ENCODE measurements at places on chromosomes 16 and 17.
A peak's percentile ranks its signal among the peaks of the same experiment; 100 is the strongest.

- no peak for DNase-seq
Observed at GRCh38 chr16:51383909-51384308, 232.8 kb upstream of the SALL1 start.

- DNase-seq = no peak
Observed at GRCh38 chr17:75830164-75831031, 13.8 kb downstream of the UNC13D start.

GRCh38 chr16:2835638-2836493, 5.8 kb downstream of the ZG16B start:
- DNase-seq = peak; percentile 96

DNA sequence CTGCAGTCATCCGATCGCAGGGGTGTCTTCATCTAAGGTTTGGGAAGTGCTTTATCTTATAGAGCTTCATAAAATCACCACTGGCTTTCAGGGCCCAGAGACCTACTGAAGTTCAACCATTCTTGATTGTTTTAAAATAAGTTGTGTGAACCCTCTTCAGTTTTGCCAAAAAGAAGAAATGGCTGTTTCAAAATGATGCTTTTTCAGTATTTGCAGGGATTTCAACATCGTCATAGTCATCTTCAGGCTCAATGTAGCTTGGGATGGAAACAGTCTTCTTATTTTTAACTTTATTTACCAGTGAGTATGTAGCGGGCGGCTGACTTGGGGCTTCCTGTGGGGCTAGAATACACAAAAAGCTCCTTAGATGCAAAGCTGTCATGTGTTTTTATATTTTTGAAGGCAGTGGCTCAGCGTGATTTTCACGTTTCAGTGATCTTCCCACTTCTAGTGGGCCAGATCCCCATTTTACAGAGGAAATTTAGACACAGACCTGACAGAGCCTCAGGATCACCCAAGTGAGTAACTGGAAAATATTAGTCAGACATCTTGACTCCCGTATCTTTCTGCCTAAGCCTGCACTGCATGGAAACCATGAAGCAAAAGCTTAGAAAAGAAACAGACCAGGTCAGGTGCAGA, 19.1 kb upstream of the ZNF594 start:
- DNase-seq = no peak

GRCh38 chr16:24626256-24626655, 86.9 kb downstream of the RBBP6 start:
- peak; percentile 85 for DNase-seq

DNA sequence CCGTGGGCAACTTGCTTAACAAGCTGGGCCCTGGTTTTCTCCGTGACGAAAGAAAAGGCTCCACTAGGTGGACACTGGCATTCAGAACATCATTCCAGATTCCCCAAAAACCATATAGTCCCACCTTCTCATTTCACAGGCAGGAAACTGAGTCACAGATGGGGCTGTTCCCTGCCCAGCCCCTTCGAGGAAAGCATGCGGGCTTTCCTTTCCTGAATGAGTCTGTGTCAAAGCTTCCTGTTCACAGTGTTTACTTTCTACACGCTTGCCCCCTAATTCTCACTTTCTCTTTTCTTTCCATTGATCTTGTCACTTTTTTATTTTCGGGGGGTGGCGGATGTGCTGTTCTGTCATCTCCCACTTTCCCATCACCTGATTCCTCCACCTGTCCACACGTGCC, 10.3 kb upstream of the LGALS9 start:
- DNase-seq = no peak

DNA sequence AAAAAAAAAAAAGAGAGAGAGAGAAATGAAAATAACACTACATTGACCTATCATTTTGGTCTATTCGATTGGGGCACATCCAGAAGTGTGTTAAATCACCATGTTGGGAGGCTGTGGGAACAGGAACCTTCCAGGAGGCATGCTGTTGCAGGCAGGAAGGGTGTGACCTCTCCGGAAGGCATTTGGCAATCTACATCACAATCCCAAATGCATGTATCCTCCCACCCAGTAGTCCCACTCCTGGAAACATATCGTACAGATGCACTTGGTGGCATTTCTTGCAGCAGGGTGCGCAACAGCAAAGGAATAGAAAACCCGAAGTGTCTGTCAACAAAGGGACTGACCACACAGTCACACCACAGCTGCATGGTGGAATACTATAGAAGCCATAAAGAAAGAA, 7.9 kb downstream of the PLLP start:
- no peak for DNase-seq
